Osteocyte (in vitro differentiated cells): ENCODE measurements at places on chromosomes 1 and 21. TPM values are rescaled to one million over a fixed set of nuclear protein-coding genes. Genes with fewer than 3 reads are reported as not detected.

The KIF26B gene
- total RNA-seq = 8.6 and 8.8 TPM in 2 replicates

The ZC3H11A gene
- total RNA-seq = 88.3 and 94.8 TPM in 2 replicates

DNA sequence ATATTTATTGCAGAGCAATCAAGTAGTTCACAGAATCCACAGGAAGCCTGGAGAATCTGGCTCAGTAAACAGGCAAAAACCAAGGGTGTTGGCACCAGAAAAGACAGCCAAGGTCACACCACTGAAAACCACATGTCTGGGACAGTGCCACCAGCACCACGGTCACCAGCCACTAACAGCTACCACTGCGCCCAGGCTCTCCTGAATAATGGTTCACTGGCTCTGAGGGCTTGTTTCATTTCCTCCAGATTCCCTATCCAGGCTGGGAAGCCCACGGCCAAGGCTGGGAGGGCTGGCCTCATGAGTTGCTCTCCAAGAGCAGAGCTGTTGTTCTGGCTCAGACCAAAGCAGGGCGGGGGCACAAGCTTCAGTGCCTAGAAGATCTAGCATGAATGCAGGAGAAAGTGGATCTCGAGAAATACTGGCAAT, 54.5 kb upstream of the PTGFRN start:
- peak overlapping the region; percentile 59 for H3K27ac ChIP-seq
- H3K36me3 ChIP-seq = no peaks in the 10 kb centered on the region
- H3K4me3 ChIP-seq = no peak overlapping the region
- no peaks in the 10 kb centered on the region for H3K27me3 ChIP-seq
- DNase-seq = no peak
- peaks cover 58% of the 10 kb centered on the region for H3K4me1 ChIP-seq

GRCh38 chr1:33897092-33897725, 33.3 kb downstream of the HMGB4 start:
- H3K27ac ChIP-seq = no peak overlapping the region
- no peak overlapping the region for H3K4me3 ChIP-seq
- no peaks in the 10 kb centered on the region for H3K36me3 ChIP-seq
- no peaks in the 10 kb centered on the region for H3K4me1 ChIP-seq
- no peak for DNase-seq
- H3K27me3 ChIP-seq = no peaks in the 10 kb centered on the region
